Stimulated activated CD4-positive, alpha-beta T cell treated with anti-CD3 and anti-CD28 coated beads, Interleukin-1b, Interleukin-23, amount 100 ng/mL, for 48 hours (primary cell): ENCODE measurements at places on chromosomes 5 and 9.
A peak's percentile ranks its signal among the peaks of the same experiment; 100 is the strongest.

GRCh38 chr5:83321483-83322055 is 150.0 kb upstream of the VCAN start:
- DNase-seq = no peak

- no peak for DNase-seq
These were observed 4.2 kb downstream of the NIPBL start for GRCh38 chr5:36880761-36881160.

- DNase-seq = peak; percentile 51
These were observed 222.3 kb downstream of the GLIS3 start for GRCh38 chr9:4077499-4078102.

DNA sequence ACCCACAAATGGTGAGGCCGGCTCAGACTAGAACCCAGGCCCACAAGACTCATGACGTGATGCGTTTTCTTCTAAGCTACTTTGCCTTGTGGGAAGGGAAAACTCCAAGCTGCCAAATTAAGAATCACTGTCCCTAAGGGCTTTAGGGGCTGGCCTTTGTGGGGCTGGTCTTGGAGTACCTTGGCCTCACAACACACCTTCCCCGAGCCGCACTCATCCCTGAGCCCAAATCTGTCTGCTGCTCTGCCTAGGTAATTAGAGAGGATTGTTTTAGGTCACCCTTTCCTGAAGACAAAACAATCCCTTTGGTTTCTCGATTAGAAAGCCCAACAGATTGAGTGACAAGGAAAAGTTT is 137.3 kb downstream of the SEMA6A start:
- no peak for DNase-seq

DNA sequence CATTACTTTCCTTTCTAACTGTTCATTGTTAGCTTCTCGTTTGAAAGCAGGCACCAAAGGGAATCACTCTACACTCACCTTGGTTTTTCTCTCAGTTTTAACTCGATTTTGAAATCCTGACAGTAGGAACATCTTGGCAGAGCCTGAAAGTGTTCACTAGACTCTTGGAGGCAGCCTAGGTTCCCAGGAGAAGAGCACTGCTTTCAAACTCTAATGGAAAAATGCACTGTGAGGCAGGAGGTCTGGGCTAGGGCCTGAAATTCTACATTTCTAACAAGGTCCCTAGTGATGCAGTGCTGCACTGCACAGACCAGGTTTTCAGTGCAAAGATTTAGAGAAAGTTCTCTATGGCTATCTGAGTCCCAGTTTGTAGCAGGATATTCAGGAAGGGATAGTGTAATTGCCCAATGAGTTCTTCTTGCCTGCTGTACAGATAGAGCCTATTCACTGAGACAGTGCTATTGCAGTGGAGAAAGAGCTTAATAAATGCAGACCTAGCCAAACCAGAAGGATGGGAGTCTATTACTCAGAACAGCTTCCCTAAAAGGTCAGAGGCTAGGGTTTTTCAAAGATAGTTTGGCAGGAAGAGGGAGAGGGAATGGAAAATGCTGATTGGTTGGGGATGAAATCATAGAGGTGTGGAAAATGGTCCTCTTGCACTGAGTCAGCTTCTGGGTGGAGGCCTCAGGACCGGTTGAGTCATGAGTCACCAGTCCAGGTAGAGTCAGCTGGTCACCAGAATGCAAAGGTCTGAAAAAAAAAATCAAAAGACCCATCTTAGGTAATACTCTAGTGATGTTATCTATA is 153.9 kb downstream of the GPBP1 start:
- DNase-seq = no peak

DNA sequence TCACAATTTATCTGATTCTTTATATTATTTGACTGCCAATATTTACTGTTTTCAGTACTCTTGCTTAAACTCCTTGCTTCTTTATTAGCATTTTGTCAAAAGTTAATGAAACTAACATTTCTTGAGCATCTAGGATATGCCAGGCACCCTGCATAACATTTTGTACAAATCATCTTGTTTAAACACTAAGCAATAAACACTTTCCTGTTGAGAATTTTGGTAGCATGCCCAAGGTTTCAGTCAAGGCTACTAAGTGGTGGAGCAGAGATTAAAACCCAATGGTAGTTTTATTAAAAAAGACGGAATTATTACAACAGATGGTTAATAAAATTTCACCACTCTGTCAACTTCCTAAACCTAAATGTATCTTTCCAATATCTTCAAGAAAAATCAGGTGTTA is 43.2 kb downstream of the SKIC3 start:
- DNase-seq = no peak

- no peak for DNase-seq
These were observed 219.6 kb upstream of the ZNF462 start for GRCh38 chr9:106643211-106643930.

DNA sequence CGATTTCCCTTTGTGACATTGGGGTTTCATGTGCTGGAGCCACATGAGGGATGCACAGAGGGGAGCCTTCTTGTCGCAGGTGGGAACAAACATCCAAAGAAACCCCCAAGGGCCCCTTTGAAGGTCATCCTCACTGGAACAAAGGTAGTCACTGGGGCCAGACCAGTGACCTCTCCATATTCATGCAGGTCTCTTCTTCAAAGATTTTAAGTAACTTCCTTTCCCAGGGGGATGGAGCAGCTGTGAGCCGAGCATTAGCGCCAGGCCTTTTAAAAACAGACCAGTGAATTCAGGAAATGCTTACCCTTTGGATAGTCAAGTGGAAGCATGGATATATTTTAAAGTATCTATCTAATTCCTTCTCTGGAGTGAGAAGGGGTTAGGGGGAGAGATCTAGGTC is 33.0 kb downstream of the DAPK1 start:
- no peak for DNase-seq

GRCh38 chr9:106130374-106130773 is 436.0 kb downstream of the TMEM38B start:
- no peak for DNase-seq

- DNase-seq = no peak
These were observed 1.2 kb upstream of the AJM1 start for GRCh38 chr9:136840877-136841645.

GRCh38 chr9:136230365-136230764 is 15.2 kb downstream of the QSOX2 start:
- no peak for DNase-seq

DNA sequence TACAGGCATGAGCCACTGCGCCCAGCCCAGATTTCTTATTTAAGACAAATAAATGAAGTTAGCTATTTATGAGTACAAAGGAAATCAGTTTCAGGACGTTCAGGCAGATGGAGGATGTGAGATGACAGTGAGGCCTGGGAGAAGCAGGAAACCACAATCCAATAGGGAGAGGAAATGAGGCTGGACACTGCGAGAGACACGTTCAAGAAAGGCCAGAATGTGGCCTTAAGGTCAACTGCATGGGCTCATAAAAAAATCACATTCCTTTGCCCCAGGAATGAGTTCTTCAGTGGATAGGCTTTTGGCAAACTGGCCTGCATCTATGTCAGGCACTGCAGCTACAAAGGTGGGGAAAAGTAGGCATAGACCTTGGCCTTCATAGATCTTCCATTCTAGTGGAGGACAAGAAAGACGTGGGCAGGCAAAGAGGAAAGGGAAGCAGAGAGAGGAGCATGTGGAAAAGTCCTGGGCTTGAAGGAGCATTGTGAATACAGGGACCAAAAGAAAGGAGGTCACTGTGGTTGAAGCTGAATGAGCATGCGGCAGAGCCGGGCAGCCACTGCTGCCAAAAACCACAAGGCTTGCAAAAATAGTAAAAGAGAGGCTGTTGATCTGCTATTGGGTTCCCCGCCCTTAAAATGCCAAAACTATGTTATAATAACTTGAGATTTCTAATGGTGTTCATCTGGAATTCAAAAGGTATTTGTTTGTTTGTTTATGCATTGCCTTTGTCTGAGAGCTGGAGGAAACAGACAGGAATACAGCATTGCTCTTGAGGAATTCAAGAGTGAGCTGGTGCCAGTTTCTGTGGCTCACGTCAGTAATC is 133.0 kb downstream of the GNA14 start:
- no peak for DNase-seq

DNA sequence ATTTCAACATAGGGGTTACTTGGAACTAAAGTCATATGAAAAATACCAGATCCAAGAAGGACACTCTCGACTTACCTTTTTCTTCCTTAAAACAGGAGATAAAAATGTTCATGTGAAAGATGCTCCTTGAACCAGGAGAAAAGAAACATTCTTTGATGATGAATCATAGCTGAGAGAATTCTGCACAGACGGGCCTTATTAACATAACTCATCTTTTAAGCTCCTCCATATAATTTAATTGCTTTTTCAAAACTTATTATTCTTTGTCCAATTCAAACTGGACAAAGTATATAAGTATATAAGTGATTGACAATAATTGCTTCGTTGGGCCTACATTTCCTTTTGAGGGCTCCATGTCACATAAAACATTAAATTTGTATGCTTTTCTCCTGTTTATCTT is 945.2 kb upstream of the C9orf72 start:
- DNase-seq = no peak

- DNase-seq = no peak
These were observed 25.9 kb downstream of the STOM start for GRCh38 chr9:121344184-121344583.

GRCh38 chr9:110986529-110986928 is 51.7 kb downstream of the LPAR1 start:
- no peak for DNase-seq

- DNase-seq = no peak
These were observed 10.5 kb upstream of the B4GALT1 start for GRCh38 chr9:33177639-33178038.

- DNase-seq = no peak
These were observed 332.0 kb downstream of the MLLT3 start for GRCh38 chr9:20290257-20290656.

GRCh38 chr5:167780177-167780576 is 511.3 kb upstream of the WWC1 start:
- no peak for DNase-seq

DNA sequence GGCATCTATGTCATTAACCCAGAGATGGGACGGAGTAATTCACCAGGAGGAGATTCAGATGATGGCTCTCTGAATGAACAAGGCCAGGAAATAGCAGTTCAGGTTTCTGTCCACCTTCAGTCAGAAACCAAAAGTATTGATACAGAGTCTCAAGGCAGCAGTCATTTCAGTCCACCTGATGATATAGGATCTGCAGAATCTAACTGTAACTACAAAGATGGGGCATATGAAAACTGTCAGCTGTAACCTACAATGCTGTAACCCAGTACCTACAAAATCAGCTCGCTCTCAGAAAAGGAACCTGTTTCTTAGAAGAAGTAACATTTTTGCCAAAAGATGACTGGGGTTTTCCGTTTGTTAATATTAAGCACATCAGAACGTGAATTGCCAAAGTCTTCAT is 14.7 kb downstream of the MFAP3 start:
- no peak for DNase-seq

DNA sequence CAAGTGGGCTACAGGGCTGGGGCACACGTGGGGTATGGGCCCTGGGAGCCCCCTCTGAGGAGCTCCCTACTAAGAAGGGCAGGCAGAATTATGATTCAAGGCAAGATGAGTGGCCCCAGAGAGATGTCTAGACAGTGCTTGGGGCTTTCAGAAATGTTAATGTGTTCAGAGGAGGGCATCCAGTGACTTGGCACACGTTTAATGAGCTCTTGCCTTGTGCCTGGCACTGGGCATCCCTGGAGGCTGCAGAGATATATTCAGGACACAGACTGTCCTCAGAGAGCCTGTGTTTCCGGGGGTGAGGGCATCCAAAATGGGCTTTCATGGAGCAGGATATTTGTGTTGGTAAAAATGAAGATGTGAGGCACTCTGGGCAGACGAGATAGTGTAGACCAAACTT is 25.4 kb upstream of the DAB2IP start:
- no peak for DNase-seq

DNA sequence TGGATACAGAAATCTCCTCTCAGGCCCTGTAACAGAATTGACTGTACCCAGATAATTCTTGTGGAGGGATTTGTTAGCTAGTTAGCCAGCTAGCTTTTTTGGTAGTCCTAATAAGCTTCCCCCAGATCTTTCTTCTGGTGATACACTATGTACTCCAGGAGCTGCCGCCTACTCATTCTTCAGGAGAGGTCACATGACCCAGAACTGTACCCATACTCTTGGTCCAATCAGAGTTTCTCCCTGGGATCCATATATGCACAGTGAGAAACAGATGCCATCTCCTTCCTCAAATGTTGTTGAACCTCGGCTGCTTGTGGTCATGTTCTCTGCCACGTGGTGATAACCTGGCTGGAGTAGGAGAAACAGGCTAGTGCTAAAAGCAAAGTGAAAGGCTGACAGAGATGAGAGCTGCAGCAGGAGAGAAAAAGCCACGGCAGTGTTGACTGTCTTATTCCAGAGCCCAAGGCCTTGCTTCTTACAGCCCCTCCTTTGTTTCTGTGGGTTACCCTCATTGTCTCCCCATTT is 123.0 kb upstream of the RFX3 start:
- DNase-seq = no peak

DNA sequence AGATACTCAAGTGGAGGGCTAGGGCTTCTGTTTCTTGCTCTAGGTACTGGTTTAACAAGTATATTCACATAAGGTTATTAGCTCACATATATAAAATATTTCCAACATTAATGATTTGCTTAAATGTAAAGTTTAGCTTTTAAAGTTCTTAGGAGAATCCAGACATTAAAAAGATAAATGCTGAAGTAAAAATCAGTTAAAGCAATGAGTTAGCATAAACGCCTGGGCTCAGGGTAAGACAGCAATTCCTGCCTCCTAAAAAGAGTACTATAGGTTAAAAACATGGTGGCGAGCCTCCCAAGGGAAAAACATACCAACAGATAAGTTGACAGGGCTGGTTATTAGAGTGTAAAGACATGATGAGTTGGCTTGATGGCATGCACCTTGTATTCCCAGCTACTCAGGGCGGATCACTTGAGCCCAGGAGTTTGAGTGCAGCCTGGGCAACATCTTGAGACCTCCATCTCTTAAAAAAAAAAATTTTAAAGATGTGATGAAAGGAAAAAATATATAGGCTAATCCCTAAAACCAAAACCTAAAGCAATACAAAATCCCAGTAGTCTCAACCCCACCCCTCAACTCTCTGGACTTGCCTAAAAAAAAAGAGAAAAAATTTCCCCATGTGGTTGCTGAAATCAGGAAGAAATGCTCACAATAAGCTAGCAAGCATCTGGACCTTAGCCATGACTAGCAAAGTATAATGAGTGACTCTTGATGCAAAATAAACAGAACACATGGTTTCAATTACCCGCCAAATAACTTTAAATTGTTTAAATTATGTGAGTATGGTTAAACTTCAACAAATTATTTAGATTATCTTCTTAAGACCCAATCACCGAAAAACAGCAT is 3.6 kb downstream of the GOLPH3 start:
- DNase-seq = no peak
